ENCODE measurements at places on chromosomes 7 and 10.
A peak's percentile ranks its signal among the peaks of the same experiment; 100 is the strongest.

DNA sequence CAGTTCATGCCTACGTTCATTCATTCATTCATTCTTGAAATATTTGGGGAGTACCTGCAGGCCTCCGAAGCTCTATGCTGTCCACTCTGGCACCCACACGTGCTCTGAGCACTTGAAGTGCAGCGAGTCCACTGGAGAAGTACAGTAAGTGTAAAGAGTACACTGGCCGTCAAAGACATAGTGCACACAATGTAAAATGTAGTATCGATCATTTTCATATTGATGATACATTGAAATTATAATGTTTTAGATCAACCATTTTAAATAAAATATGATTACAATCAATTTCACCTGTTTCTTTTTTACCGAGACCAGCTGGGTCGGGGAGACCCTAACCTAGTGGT, 37.0 kb upstream of the PURB start:
- DNase-seq, result no peak

GRCh38 chr7:26853788-26854393, 10.5 kb downstream of the SKAP2 start:
- no peak for DNase-seq

- DNase-seq, result no peak
These were observed 493.2 kb upstream of the KLF6 start for GRCh38 chr10:4278186-4278585.

GRCh38 chr10:71010730-71011129, 122.4 kb upstream of the PCBD1 start:
- no peak for DNase-seq

DNA sequence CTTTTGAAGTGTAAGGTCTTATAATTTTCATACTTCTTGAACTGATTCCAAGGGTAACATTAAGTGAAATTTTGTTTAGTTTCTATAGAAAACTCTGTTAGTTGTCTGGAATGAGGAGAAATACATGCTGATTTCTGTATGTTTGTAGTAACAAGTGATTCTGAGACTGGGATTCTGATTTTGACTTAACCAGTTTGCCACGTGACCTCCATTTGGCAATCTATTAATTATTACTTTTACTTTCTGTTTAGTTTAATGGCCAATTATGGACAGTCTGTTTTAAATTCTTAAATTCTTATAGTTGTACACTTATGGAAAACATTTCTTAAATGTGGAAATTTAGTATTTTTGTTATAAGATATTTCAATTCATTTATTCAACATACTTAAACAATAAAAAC, 163.1 kb downstream of the ADK start:
- peak; percentile 6 for DNase-seq

- DNase-seq, result no peak
These were observed 554.9 kb upstream of the GALNT17 start for GRCh38 chr7:70577078-70577477.

DNA sequence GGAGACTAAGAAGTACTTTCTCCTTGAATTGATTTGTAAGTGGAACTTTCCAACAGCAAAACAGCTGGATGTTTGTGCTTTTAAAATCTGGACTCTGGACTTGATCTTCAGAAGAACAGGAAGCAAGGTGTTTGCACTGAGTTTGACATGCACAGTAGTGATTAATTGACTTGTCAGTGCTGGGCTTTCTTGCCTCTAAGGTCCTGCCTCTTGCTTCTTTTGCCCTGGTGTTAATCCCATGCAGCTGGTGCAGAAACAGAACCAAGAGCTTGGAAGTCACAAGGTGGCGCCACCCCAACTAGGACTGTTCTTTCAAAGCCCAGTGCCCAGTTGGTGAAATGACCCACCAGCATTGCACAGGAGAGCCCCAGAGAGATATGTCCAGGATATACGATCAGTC, 66.8 kb upstream of the SEPHS1 start:
- peak; percentile 54 for DNase-seq

GRCh38 chr10:52436664-52437063, 122.6 kb downstream of the DKK1 start:
- no peak for DNase-seq

- DNase-seq, result no peak
These were observed 32.8 kb downstream of the SLC16A12 start for GRCh38 chr10:89502549-89502948.

DNA sequence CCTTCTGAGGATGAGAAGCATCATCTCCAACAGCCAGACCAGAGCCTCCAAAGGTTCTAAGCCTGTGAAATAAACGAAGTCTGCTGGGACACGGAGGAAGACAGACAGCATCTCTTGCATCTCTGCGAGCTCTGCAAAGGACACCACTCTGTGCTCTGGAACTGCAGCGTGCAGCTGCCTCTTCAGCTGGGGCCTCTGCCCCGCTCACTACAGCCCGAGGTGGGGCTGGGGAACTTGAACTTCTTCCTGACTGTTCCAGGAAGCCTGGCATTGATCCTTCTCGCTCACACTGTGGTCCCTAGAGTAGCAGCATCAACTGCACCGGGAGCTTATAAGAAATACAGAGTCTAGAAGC, 163.3 kb downstream of the USP6NL start:
- no peak for DNase-seq

DNA sequence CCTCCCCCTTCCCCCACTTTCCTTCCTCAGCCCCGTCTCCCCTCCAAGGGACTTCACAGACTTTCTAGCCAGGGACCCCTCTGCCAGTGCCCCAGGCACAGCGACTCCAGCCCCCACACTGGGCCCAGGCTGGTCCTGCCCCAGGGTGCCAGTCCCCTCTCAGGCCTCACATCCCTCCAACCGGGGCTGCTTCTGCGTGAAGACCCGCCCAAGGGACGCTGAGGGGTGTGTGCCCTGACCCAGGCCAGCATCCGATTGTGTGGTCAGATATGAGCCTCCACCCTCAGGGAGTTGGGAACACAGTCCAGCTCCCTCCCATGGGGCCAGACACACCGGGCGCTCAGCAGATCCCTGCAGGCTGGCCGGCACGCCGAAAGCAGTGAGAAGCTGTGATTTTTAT, 97.0 kb downstream of the MICALL2 start:
- no peak for DNase-seq

DNA sequence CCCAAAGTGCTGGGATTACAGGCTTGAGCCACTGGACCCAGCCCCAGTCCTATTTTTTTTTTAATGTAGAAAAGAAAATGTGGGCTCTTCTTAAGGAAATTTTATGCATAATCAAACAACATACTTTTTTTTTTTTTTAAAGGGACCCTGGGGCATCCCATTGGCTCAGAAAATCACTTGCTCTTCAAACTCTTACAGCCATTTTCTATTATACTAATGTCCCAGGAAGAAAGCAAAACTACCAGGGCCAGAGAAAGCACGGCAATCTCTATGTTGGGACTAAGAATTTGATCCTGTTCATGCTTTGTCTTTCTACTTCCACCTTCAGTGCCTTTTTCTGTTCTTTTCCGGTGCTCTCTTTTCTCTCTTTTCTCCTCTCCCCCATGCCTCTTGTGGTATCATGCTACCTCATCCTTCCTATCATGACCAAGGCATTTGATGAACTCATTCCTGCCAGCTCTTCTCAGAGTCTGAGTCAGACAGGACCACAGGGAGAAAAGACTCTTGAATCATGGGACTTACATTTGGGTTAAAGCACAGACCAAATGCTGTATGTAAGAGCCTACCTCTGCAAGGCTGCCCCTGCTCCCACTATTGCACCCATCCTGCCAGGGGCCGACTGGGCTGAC, 76.4 kb upstream of the CCNY start:
- no peak for DNase-seq

DNA sequence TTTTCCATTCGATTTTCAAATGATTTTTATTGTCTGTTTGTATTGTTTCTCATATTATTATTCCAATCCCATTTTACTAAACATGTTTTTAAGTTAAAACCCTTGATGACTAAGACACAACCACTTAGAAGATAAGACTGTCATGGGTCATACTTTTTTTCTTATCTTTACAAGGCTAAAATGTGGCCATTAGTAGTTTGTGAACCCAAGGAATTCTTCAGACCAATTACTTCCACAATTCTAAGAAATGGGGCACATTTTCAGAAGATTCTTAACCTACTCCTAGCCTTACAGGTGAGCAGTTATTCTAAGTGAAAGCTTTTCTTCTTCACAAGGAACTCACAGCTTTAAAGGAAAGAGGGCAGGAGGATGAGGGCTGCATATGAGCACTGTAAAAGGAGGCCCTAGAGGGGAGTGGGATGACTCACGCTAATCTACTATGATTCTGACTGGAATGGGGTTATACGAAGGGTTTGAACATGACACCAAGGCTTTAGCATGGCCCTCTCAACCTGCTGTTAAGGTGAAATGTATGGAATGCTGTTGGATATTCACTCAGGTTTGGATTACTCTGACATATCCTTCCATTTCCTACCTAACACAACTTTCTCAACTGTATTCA, 81.0 kb downstream of the SORCS1 start:
- DNase-seq, result no peak
